ENCODE measurements at places on chromosomes 2 and 18. TPM values are rescaled to one million over a fixed set of nuclear protein-coding genes. Genes with fewer than 3 reads are reported as not detected.

DNA sequence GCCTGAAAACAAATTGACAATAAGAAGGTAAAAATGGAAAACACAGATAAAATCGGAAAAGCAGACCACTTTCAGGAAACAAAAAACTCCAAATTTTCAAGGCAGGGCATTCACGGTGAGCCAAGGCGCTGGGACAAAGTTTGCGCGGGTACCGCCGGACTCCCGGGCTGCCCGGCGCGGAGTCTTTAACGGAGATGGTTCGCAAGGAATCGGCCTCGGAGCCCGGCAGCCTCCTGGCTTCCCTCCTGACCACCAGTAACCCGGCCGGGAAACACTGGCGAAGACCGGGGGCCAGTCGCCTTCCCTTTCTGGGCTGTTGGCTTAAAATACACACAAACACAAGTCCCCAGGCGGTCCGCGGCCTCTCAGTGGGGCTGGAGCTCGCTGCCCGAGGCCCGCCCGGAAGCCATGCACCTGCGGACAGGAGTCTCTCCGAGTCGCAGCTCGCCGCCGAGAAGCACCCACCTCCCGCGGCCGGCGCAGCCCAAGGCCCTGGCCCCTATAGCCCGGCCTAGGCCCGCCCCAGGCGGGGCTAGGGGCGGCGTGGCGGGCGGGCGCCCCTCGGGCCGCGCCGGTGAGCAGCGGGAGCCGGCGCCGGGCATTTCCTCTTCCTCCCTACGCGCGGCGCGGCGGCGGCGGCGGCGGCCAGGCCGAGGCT, 622 bp upstream of the KCMF1 start:
- H3K4me3 ChIP-seq, result peak overlapping the region; percentile 85
- H3K36me3 ChIP-seq, result peaks cover 22% of the 10 kb centered on the region
- peaks cover 10% of the 10 kb centered on the region for H3K4me1 ChIP-seq
- peak; percentile 62 for DNase-seq
- H3K27ac ChIP-seq, result peak overlapping the region; percentile 93

DNA sequence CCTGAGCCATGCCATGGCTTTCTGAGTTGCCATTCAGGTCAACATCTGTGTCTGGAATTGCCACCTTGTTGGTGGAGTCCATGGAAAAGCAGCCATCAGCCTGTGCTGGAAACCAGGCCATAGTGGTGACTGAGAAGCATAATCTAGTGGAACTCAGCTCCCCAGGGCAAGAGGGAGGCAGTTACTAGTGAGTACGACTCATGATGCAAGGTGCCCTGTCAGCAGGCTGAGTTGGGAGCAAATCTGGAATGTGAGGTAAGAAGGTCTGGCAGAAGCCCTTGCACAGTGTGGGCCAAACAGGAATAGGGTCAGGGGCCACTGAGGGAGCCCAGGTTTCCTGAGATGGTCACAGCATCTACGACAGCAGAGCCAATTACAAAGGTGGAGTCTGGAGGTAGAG, 37.1 kb downstream of the SULT1C2 start:
- H3K4me3 ChIP-seq, result no peak overlapping the region
- no peaks in the 10 kb centered on the region for H3K4me1 ChIP-seq
- H3K36me3 ChIP-seq, result no peaks in the 10 kb centered on the region
- H3K27ac ChIP-seq, result no peak overlapping the region

GRCh38 chr2:190846746-190847145, 33.9 kb upstream of the GLS start:
- no peaks in the 10 kb centered on the region for H3K27me3 ChIP-seq
- no peaks in the 10 kb centered on the region for H3K36me3 ChIP-seq
- H3K27ac ChIP-seq, result no peak overlapping the region
- no peaks in the 10 kb centered on the region for H3K4me1 ChIP-seq
- no peak for DNase-seq

DNA sequence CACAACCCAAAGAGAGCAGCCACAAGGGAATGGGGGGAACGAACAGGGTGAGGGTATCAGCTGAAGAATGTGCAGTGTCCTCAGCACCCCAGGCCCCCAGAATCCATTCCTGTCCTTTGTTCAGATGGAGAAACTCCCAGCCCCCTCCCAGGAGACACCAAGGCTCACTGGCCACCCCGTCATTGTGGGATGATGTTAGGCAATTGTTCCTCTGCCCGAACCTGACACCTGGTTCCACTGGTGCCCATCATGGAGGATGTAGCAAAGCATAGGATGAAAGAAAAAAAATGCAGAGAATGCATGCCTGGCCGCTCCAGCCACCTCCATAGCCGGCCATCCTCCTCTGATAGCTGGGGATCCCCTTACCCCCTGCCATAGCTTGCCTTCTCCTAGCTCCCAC, 197.3 kb upstream of the TWIST2 start:
- no peaks in the 10 kb centered on the region for H3K27me3 ChIP-seq
- no peak overlapping the region for H3K4me3 ChIP-seq
- H3K27ac ChIP-seq, result no peak overlapping the region

Gene CD28
- total RNA-seq, result 0.11 TPM

Gene TMEM17
- 0.58 TPM for total RNA-seq

Gene PIEZO2
- total RNA-seq, result 1.6 TPM

GRCh38 chr2:218272531-218273212, 2.4 kb downstream of the PNKD start:
- peaks cover 53% of the 10 kb centered on the region for H3K36me3 ChIP-seq
- no peak overlapping the region for H3K4me3 ChIP-seq
- peak; percentile 57 for DNase-seq

Gene SULT1C4
- not detected for total RNA-seq

- DNase-seq, result no peak
- no peaks in the 10 kb centered on the region for H3K36me3 ChIP-seq
- H3K4me1 ChIP-seq, result peaks cover 24% of the 10 kb centered on the region
- no peak overlapping the region for H3K27ac ChIP-seq
Observed at GRCh38 chr2:33136566-33136965, 189.8 kb downstream of the LTBP1 start.

DNA sequence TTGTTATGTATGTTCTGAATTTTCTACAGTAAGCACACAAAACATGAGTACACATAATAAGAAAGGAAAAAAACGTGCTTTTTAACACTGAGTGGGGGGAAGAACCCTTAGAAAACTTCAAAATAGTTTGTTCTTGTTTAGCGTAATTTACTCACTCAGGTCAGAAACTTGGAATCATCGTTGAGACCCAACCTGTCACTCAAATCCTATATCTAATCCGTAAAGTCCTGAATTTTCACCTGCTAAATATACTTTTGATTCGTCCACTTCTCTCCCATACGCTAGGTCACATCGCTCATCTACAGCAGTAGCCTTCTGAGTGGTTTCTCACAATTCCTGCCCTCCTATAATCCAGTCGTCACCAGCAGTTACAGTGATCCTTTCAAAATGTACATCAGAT, 767 bp downstream of the TPRKB start:
- no peak for DNase-seq
- H3K36me3 ChIP-seq, result peaks cover 28% of the 10 kb centered on the region
- H3K4me3 ChIP-seq, result peak overlapping the region; percentile 85
- peaks cover 4% of the 10 kb centered on the region for H3K4me1 ChIP-seq
- peak overlapping the region; percentile 84 for H3K27ac ChIP-seq
- H3K27me3 ChIP-seq, result no peaks in the 10 kb centered on the region

Gene TSPYL6
- 8.8 TPM for total RNA-seq

Gene PLGLB2
- not detected for total RNA-seq

GRCh38 chr2:62423883-62424458, 82.0 kb downstream of the TMEM17 start:
- 0 out of 2 replicates have a peak, but pooled peaks cover 4% of the 10 kb centered on the region for H3K27me3 ChIP-seq
- peaks cover 3% of the 10 kb centered on the region for H3K4me1 ChIP-seq
- no peaks in the 10 kb centered on the region for H3K36me3 ChIP-seq
- no peak overlapping the region for H3K27ac ChIP-seq
- no peak for DNase-seq
- H3K4me3 ChIP-seq, result no peak overlapping the region

Gene SUMO1
- total RNA-seq, result 67.5 TPM

Gene WDR33
- total RNA-seq, result 57.4 TPM

- H3K36me3 ChIP-seq, result no peaks in the 10 kb centered on the region
- no peak for DNase-seq
- no peaks in the 10 kb centered on the region for H3K4me1 ChIP-seq
- no peaks in the 10 kb centered on the region for H3K27me3 ChIP-seq
Observed at GRCh38 chr2:191443446-191443845, 198.2 kb downstream of the MYO1B start.

Gene VWC2L
- not detected for total RNA-seq

Gene RNF152
- total RNA-seq, result 0.04 TPM

Gene PROM2
- not detected for total RNA-seq

Gene CCDC141
- 0.09 TPM for total RNA-seq

DNA sequence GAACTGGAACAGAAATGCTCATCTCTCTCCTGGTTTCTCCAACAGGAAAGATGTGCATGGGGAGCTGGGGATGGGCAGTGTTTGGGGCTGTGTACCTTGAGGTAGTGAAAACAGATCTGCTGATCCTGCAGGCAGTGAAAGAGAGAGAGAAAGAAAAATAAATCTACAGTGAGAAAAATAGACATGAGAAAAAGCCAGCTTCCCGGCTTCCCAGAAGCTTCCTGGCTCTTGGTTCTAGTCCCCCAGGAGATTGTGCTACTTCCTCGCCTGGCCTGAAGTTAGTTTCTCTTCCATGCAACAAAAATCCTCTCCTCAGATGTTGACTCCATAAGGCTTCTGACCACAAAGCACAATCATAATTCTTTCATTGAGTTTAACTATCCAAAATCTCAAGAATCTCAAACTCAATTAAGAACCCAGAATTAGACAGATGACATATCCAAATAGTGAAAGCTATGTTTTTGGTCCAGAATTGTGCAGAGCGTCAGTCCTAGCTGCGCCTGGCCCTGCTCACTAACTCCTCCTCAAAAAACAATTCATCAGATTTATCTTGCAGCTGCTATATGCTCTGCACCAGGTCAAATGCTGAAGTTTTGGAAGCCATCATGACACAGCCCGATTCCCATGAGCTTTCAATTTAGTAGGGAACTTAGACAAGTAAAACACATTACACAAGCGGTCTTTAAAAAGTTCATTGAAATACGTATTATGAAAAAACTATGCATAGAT, 20.1 kb upstream of the NAB1 start:
- H3K36me3 ChIP-seq, result no peaks in the 10 kb centered on the region
- no peak overlapping the region for H3K27ac ChIP-seq
- H3K4me1 ChIP-seq, result no peaks in the 10 kb centered on the region

DNA sequence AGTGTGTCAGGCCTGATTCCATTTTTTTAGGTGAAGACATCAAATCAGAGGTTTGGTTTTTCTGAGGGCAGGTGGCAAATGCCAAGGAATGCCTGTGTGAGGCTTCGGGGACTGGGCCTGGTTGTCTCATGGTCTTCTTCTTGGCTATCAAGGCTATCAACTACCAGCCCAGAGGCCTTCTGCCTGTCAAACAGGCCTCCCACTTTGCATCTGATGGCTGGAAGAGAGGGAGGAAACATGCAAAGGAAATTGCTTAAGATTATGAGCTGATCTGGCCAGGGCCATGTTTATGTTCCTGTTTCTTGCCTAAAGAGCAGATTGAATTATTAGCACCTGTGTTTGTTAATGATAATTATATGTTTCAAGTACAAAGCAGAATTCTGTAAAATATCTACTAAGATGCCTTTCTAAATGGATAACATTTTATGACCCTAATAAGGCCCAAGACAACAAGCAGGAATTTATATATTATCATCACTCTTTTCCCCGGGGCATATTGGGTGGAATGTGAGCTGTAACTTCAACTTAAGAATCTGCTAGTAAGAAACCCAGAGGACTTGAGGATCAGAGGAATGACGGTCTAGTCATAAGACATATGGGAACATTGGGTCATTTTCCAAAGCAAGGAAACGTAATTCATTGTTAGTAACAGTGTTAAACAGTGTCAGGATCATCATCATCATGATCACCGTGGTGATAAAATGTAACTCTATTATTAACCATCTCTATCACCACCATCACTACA, 123.2 kb downstream of the LYPD6B start:
- H3K4me1 ChIP-seq, result no peaks in the 10 kb centered on the region
- no peaks in the 10 kb centered on the region for H3K27me3 ChIP-seq
- H3K36me3 ChIP-seq, result no peaks in the 10 kb centered on the region
- no peak for DNase-seq
- H3K27ac ChIP-seq, result no peak overlapping the region

DNA sequence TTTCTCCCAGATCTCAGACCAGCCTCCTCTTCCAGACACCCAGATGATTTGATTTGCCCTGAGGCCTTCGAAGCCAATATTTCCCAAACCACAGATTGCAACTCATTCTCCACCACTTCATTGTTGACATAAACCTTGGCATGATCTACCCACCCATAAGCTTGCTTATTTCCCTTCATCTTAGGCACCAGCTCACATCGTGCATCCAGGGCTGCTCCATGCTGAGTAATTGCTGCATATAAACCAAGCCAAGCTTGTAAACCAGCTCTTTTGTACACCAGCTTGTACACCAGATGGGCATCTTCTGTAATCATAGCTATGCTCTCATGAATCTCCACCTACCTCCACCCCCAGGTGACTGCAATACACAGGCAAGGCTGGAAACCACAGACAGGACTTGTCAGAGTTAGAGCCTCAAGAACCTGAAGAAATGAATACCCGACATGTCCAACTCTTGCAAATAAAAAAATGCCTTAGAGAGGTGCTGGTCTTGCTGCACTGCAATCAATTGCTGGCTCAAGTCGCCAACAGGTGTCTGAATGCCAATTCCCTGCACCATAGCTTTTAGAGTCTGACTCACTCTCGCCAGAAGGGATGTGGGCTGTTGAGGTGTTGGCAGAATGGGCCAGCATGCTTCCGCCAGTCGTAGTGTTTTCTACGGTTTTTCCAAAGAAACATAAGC, 31.5 kb downstream of the TRABD2A start:
- no peaks in the 10 kb centered on the region for H3K4me1 ChIP-seq
- DNase-seq, result no peak
- H3K36me3 ChIP-seq, result no peaks in the 10 kb centered on the region
- H3K27me3 ChIP-seq, result peaks cover 22% of the 10 kb centered on the region
- no peak overlapping the region for H3K4me3 ChIP-seq
- H3K27ac ChIP-seq, result no peak overlapping the region

- no peaks in the 10 kb centered on the region for H3K4me1 ChIP-seq
- H3K4me3 ChIP-seq, result no peak overlapping the region
- no peaks in the 10 kb centered on the region for H3K36me3 ChIP-seq
- H3K27me3 ChIP-seq, result no peaks in the 10 kb centered on the region
- no peak overlapping the region for H3K27ac ChIP-seq
Observed at GRCh38 chr2:180761224-180761623, 219.2 kb upstream of the UBE2E3 start.

GRCh38 chr18:75323821-75324585, 103.5 kb downstream of the SMIM21 start:
- no peaks in the 10 kb centered on the region for H3K4me1 ChIP-seq
- no peak overlapping the region for H3K27ac ChIP-seq
- no peak for DNase-seq
- H3K36me3 ChIP-seq, result no peaks in the 10 kb centered on the region
- H3K4me3 ChIP-seq, result no peak overlapping the region
- peaks cover 26% of the 10 kb centered on the region for H3K27me3 ChIP-seq

Gene IL36G
- total RNA-seq, result not detected

- H3K36me3 ChIP-seq, result no peaks in the 10 kb centered on the region
- H3K4me3 ChIP-seq, result no peak overlapping the region
- DNase-seq, result no peak
- no peak overlapping the region for H3K27ac ChIP-seq
- no peaks in the 10 kb centered on the region for H3K4me1 ChIP-seq
- peaks cover 22% of the 10 kb centered on the region for H3K27me3 ChIP-seq
Observed at GRCh38 chr2:219335373-219335786, 2.8 kb upstream of the RESP18 start.

Gene MFSD2B
- 10.9 TPM for total RNA-seq
